ENCODE measurements at places on chromosomes 13 and 19.

GRCh38 chr13:89869312-89869711, 1478.2 kb upstream of the MIR17HG start:
- no peak for DNase-seq

- no peak for DNase-seq
Measured at GRCh38 chr19:22609630-22610029, 24.5 kb upstream of the ZNF492 start.

- DNase-seq: no peak
Measured at GRCh38 chr13:35356572-35356971, 119.9 kb downstream of the MAB21L1 start.

- DNase-seq: peak; percentile 86
Measured at GRCh38 chr19:16368385-16369305, 44.0 kb downstream of the KLF2 start.

- no peak for DNase-seq
Measured at GRCh38 chr13:90436697-90437096, 910.8 kb upstream of the MIR17HG start.

- DNase-seq: no peak
Measured at GRCh38 chr13:108496362-108497210, 132.8 kb upstream of the MYO16 start.

- no peak for DNase-seq
Measured at GRCh38 chr19:17615889-17616685, 60.6 kb downstream of the COLGALT1 start.

DNA sequence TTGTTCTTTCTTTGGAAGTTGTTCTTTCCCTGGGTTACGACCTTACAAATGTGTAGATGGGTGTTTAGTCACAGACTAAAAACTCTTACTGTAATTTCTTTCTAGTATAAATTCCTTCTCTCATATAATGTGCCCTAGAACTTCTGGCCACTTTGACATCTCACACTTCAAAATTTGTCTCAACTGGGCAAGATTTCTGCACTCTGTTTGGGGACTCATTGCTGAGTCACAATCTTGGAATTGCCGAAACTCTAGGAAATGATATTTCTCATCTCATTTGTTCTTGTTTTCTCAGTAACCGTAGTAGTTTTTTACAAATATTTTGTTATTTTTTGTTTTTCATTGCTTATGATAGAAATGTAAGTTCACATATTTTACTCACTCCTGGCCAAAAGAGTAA, 2523.2 kb upstream of the PCDH20 start:
- DNase-seq: no peak

DNA sequence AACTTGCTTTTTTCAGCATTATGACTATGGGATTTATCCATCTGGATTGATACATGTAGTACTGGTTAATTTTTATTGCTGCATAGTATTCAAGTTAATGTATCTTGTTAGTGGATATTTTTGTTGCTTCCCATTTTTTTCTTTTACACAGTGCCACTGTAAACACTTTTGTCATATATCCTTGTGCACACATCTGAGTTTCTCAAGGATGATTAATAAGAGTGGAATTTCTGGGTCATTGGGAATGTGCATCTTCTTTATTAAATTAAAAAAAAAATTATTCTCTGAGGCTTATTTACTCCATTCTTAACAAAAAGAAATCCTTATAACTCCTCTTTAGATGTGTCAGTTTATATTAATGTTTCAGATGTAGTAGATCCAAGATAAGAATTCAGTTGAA, 27.3 kb downstream of the B3GLCT start:
- DNase-seq: no peak

DNA sequence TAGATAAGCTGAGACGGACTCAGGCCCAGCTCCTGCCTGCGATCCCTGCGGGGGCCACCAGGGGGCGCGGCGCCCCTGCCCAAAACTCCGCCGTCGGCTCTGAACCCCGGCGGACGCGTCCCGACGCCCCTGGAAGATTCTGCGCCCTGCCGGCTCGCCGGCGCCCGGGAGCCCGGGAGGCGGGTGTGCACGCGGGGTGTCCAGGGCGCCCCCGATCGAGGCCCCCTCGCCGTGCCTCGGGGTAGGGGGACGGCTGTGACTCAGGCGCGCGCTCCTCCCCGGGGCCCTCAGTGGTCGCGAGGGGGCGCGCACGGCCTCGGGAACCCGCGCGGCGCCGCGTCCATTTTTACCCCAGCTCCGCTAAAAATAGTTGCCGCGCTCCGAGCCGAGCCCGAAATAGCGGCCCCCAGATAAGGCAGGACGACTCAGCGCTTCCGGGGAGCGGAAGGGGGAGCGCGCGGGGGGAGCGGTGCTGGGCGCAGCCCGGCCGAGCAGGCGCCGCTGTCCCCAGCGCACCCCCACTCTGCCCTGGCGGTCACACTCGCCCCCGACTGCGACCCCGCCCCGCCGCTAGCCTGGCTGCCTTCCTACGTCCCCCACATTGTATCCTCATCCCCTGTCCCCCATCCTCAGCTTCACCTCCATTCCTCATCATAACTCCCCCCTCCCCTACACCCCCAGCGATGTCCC, 16.0 kb upstream of the ERCC1 start:
- peak; percentile 88 for DNase-seq

- DNase-seq: peak; percentile 49
Measured at GRCh38 chr13:20197361-20197834, 4.7 kb upstream of the GJB2 start.

DNA sequence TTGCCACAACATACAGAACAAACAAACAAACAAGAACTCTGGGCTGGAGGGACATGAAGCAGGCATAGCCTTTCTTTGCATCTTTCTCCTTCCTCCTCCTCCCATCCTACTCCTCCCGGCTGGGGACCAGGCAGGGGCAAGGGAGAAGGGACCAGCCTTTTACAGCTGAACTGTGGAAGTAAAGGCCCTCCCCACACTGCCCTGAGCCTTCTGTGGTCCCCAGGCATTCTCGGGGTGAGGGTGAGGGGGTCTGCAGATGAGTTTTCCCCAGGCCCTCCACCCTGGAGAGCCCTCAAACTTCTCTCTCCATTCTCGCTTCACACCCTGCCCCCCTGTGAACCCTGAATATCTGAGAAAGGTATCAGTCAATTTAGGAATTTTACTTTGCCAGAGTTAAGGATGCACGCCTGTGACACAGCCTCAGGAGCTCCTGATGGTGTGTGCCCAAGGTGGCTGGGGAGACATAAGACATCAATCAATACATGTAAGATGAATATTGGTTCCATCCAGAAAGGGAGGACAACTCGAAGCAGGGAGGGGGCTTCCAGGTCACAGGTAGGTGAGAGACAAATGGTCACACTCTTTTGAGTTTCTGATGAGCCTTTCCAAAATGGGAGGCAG, 170.9 kb downstream of the COL4A1 start:
- DNase-seq: no peak

DNA sequence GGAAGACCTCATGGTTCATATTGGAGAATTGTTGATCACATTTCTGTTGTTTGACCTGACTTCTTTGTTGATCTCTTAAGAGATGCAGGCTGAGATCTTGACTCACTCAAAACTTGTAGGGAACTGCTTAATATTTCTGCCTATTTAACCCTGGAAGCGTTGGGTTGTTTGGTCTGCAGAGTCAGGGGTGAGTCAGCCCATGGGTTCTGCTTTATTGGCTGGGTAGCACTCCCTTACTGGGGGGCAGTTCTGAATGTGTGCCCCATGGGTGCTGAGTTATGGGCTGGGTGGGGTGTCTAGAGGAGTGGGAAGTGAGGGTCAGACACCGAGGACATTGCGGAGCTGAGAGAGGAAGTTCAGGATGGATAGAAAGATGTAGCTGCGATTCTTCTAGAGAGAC, 87.9 kb downstream of the LRCH1 start:
- DNase-seq: no peak

DNA sequence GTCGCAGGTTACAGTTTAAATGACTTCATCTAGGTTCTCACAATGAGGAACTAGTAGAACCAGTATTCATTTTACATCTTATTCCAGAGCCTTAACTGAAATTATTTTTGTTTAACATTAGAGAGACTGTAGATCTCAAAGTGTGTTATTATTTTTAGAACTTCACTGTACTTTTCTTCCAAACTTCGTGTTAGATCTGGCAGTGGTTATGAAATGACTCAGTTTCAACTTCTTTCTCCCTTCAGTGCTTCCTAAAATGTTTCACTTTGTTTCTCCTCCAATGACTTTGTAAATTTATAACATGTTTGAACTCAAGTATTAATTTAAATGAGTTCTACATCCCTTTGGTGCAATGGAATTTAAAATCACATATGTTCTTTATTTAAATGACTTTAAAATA, 139.3 kb downstream of the PCDH9 start:
- DNase-seq: no peak

GRCh38 chr19:11496391-11497163, 9.1 kb downstream of the ZNF653 start:
- peak; percentile 76 for DNase-seq

GRCh38 chr19:51456541-51457290, 1.5 kb downstream of the SIGLEC8 start:
- DNase-seq: no peak

GRCh38 chr13:77555246-77555645, 19.7 kb downstream of the SCEL start:
- no peak for DNase-seq

GRCh38 chr13:43785650-43786471, 911 bp downstream of the ENOX1 start:
- DNase-seq: no peak

DNA sequence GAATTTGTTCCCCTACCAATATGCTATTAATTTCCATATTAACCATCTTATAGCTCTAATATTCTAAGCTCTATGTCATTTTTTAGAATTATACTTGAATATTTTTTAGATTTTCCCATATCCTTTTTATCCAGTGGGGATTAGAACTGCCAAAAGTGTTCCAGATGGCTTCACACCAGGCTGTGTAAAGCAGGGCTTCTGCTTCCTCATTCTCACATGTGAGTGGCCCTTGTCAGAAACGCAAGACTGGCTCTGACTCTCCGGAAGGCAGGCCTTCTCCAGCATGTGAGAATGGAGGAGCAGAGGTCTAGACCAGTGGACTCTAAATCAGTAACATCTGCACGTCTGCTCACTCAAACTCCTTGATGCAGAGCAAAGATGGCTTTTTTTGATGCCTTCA, 650.1 kb downstream of the FGF9 start:
- DNase-seq: no peak

DNA sequence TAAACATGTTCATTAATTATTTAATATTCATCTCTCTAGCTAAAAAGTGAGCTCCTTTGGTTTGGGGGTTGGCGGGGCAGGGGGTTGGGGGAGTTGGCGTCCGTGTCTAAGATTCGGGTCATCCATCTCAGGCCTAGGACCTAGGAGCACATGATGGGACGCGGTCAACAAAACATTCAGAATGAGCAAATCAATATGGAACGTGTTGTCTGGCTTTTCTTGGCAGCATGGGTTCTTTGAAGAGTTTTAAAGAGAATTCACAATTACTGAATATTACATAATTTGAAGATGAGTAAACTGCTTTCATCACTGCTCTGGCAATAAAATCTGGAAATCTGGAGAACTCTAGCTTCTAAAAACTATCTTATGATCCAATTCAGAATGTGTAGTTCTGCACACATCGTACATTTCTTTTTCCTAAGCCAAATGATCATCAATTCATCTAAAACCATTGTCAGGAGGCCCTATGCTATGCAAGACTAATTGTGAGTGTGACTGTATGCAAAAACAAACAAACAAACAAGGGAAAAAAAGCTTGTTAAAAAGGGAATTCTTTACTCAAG, 5.4 kb upstream of the ARGLU1 start:
- DNase-seq: no peak

- no peak for DNase-seq
Measured at GRCh38 chr13:19836472-19836871, 27.0 kb downstream of the ZMYM5 start.

DNA sequence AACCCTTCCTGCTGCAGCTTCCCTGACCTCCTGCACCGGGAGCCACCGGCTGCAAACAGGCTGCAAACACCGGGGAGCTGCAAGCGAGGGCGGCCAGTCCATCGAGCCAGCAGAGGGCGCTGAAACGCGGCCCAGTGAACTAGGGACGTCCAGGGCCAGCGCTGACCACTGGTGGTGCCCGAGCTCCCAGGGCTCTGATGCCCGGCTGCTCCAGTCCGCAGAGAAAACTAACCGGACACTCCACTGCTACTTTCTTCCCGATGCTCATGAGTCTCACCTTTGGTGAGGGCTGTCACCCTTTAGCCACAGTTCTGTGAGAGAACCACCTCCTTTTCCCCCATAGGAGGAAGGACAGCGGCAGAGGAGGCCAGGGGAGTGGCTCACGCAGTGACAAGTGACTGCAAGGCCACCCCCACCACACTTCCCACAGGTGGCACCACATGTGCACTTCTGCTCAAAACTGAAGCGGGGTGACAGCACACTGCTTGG, 82.8 kb upstream of the MTIF3 start:
- DNase-seq: peak; percentile 68

- no peak for DNase-seq
Measured at GRCh38 chr13:101115762-101116171, 300.5 kb downstream of the NALCN start.

DNA sequence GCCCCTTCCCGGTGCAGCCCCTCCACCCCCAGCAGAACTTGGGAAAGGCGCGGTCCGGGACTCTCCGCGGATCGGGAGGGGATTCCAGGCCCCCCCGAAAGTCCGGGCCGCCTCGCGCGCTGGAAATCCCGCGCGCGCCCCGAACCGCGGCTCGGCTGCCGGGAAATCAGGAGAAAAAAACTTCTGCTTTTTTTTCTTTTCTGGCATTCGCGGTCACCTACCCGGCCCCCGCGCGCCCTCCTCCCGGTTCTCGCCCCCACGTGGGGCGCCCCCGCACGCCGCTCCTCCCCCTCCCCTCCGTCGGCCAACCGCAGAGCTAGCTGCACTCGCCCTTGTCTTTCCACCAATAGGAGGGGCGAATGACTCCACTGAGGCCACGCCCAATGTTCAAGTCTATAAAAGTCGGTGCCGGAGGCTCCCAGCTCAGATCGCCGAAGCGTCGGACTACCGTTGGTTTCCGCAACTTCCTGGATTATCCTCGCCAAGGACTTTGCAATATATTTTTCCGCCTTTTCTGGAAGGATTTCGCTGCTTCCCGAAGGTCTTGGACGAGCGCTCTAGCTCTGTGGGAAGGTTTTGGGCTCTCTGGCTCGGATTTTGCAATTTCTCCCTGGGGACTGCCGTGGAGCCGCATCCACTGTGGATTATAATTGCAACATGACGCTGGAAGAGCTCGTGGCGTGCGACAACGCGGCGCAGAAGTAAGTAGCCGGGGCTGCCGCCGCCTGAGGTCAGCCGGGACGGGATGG, at the start of gene GADD45B:
Gene GADD45B, plus strand, starts transcription at position 426 of the 749 bp plus-strand sequence. Its CDS starts 232 bp downstream, at position 658.
- DNase-seq: peak; percentile 98

DNA sequence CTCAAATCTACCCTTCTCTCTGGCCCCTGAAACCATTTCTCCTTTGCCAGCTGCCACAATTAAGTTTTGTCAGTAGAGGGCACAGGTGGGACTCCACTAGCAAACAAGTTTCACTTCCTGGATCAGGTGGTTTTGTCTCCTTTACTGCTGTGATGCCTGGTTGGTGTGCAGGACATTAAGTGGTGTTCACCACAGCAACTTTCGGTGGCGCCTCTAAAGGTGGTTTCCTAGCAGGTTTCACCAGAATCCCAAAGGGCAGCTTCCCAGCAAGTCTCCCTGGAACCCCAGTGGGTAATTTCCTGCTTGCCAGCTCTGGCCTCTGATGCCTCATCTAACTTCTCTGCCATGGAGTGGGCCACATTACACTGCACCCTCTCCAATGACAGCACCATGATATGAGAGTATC, 16.6 kb downstream of the MED4 start:
- DNase-seq: no peak
